ENCODE measurements at places on chromosomes 3 and 15.
A peak's percentile ranks its signal among the peaks of the same experiment; 100 is the strongest.

- DNase-seq: no peak
Measured at GRCh38 chr3:104885214-104885814, 481.4 kb upstream of the ALCAM start.

DNA sequence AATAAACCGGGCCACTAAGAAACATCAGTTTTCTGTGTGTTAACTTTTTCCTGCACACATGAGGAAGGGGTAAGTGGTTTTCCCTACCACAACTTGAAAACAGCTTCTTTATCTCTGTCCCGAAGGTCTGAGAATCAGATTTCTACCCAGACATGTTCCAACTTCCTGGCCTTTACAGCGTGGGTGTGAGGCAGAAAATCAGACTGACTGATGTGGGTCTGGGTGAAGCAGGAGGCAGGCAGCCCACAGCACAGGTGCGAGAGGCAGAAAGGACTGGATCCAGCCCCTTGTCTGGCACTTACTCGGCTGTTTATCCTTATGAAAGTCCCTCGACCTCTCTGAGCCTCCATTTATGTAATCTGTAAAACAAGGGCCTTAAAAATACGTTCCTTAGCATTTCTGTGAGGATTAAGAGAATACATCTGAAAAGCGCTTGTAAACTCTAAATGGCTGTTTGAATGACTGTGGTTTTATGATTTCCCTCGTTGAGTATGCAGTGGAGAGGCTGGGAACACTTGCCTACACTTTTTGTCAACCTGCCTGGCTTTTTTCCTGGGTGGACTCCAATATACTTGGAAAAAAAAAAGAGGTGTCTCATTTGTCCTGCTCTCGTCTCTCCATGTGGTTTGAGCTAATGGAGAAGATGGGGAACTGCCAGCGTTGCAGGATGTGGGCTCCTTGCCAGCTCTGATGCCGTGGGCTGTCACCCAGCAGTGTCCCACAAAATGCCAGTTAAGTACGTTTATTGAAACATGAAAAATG is 3.1 kb downstream of the AGBL1 start:
- DNase-seq: no peak

- DNase-seq: peak; percentile 68
Measured at GRCh38 chr15:85380812-85381642, 624 bp downstream of the AKAP13 start.

GRCh38 chr3:63967675-63968611 is 55.4 kb downstream of the PSMD6 start:
- DNase-seq: no peak

GRCh38 chr3:65886391-65886790 is 152.3 kb downstream of the MAGI1 start:
- no peak for DNase-seq

DNA sequence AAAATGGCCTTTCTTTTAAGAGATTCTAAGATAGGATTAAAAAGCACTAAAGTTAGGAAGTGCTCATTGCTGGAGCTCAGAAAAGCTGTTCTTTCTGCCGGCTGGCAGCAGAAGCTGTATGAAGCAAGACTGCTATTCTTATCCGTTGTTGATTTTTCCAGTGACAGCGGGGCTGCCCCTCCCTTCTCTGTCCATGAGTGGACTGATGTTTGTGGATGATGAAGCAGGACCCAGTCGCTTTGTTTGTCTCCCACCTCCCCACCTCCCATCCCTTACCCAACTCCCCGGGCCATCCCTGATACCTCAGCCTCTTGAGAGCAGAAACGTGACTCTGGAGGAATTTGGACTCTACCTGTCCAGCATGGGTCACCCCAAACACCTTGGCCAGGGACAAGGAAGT is 10.3 kb upstream of the MUSTN1 start:
- DNase-seq: no peak

GRCh38 chr15:84817466-84818081 is 418 bp downstream of the ALPK3 start:
- peak; percentile 55 for DNase-seq

GRCh38 chr15:33722005-33722672 is 246.2 kb upstream of the CHRM5 start:
- no peak for DNase-seq

DNA sequence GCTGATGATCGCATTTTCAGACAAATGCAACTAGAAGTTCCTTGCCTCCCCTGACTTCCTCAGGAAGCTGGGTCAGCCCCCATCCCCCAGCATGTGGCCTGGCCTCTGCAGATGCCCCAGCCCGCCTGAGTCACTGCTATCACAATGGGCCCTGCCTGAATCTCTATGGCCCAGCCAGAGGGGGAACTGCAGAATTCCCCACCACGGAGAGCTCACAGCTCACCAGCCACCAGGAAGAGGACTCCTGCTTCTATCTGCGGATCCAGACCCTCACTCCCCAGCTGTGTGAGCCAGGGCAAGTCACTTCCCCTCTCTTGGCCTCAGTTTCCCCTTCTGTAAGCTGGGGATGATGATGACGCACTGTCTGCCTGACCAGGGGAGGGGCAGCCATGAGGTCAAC is 6.9 kb downstream of the PLXND1 start:
- peak; percentile 56 for DNase-seq

DNA sequence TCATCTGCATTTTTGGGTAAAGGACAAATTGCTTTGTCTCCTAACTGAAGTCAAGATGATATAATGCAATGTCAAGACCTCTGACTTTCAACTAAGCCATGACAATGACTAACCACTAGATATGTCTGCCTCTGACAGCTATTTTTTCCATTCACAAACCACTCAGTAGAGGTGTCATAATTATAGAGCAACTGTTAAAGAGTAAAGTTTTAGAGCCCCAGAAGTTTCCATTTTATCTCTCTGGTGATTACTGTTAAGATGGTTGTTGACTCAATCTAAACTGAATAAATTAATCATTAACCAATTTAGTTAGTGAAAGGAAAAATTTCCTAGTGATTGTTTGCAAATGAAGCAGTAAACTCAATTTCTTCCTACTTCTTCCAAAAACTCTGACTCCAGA is 779.9 kb downstream of the GRM7 start:
- DNase-seq: no peak

GRCh38 chr15:76502678-76503077 is 166.1 kb downstream of the ISL2 start:
- no peak for DNase-seq

- no peak for DNase-seq
Measured at GRCh38 chr3:196821806-196822355, 45.8 kb upstream of the SENP5 start.

DNA sequence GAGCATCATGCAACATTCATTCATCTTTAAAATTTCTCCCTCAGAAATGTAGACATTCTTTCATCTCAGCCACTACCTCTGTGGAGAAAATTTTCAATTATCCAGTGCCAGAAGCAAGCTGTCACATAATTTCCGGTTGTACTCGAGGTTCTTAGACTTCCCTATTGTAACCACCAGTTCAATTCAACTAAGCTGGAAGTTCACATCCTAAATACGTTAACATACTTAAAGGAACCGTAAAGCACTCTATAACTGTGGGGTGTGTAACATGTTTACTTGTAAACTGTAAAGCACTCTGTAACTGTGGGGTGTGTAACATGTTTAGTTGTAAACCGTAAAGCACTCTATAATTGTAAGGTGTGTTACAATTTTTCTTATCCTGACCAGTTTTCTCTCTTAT is 150.3 kb downstream of the PLCL2 start:
- DNase-seq: no peak

DNA sequence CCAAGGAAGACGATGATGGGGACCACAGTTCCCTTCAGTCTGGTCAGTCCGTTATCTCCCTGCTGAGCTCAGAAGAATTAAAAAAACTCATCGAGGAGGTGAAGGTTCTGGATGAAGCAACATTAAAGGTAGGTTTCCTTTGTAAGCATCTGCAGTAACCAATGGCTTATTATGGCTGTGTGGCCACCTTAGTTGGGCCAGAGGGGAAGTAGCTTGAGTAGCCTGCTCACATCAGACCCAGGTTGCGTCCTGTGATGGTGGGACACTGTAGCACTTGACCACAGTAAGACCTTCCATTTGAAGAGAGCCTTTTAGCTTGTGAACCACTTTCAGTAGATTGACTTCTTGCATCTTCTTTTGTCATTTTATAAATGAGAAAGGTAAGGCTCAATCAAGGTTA is 22.6 kb downstream of the STARD5 start:
- DNase-seq: no peak

- DNase-seq: peak; percentile 72
Measured at GRCh38 chr3:32391643-32392535, at the start of gene CMTM7. CMTM7 (plus strand) TSS chr3:32391853; CDS start chr3:32391907, 54 bp downstream.

GRCh38 chr3:151751161-151751560 is 17.4 kb downstream of the AADACL2 start:
- DNase-seq: no peak

DNA sequence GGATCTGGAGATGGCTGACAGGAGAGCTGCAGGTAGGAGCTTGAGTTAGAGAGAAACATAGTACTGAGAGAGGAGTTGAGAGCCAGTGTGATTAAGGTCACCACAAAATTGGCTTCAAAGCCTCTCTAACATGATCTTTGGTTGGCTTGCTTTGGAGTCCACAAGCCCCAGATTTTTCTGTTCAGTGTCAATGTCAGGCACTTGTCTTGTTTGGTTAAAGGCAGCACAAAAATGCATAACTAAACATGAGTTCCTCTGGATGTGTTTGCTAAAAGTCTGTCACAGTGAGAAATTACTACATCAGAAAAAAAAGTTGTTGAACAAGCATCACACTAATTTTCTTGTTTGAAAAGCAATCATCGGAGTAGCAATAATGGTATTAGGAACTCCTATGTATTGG is 440.5 kb downstream of the NTRK3 start:
- DNase-seq: no peak

DNA sequence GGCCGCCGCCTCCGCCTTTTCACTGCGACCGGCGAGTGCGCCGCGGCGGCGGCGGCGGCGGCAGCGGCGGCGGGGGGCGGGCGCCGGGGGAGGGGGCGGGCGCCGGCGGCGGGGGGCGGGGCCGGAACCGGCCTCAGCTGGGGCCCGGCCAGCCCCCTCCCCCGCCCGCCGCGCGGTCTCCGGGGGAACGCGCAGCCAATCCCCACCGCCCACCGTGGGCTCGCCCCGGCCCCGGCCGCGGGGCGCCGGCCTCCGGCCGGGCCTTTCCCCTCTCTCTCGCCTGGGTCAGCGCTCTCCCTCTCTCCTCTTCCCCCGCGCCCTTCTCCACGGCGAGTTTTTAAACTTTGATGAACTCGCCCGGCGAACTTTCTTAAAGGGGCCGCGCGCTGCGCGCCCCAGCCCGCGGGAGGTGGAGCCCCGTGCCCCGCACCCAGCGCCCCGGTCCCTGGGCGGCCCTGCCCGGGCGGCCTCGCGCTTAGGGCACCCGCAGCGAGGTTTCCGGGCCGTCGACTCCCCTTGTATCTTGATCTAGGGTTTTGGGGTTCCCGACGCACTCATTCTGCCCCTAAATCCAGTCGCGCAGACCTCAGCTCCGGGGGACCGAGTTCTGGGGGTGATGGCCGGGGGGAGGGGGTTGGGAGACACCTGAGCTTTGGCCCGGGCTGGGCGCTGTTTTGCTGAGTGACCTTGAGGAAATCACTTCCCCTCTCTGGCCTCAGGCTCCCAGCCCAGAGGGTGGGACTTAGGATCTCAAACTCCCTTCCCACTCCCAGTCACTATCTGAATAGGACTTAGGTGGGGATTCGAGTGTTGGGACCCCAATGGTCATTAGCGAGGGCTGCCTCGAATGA is at the start of gene RBPMS2:
Gene RBPMS2, minus strand, starts transcription at position 39 of the 851 bp plus-strand sequence. CDS start 270 bp downstream, outside the sequence.
- peak; percentile 54 for DNase-seq

DNA sequence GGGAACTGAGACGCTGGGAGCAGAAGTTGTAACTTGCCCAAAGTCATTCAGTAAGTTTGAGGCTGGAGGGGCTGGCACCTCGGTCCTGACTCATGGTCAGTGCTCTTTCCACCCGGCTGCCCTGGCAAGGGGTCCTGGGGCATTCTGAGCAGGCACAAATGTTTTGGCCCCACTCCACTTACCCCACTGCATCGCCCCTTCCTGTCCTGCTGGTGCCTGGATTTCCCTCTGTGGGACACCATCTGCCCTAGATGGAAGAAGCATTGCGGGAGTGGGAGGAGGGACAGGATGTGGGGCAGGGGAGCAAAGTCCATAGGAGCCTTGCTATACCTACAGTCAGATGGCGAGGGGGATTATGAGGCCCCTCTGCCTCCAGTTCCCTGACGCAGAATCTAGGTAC is 4.5 kb downstream of the CORO2B start:
- no peak for DNase-seq

GRCh38 chr3:124467980-124468902 is 262.0 kb upstream of the UMPS start:
- peak; percentile 75 for DNase-seq

GRCh38 chr15:66882251-66883020 is 180.4 kb downstream of the SMAD6 start:
- no peak for DNase-seq

- DNase-seq: no peak
Measured at GRCh38 chr15:35545316-35545823, 595 bp downstream of the DPH6 start.

- no peak for DNase-seq
Measured at GRCh38 chr3:40078590-40078989, 230.9 kb upstream of the EIF1B start.

Data from WTC11 (cell line).